Stimulated activated CD8-positive, alpha-beta memory T cell treated with anti-CD3 and anti-CD28 coated beads, Interleukin-2, amount 100 ng/mL, for 1 hour (primary cell): ENCODE measurements at places on chromosomes 3 and 15.

GRCh38 chr3:165339753-165340152 is 143.6 kb upstream of the SLITRK3 start:
- no peak for DNase-seq

DNA sequence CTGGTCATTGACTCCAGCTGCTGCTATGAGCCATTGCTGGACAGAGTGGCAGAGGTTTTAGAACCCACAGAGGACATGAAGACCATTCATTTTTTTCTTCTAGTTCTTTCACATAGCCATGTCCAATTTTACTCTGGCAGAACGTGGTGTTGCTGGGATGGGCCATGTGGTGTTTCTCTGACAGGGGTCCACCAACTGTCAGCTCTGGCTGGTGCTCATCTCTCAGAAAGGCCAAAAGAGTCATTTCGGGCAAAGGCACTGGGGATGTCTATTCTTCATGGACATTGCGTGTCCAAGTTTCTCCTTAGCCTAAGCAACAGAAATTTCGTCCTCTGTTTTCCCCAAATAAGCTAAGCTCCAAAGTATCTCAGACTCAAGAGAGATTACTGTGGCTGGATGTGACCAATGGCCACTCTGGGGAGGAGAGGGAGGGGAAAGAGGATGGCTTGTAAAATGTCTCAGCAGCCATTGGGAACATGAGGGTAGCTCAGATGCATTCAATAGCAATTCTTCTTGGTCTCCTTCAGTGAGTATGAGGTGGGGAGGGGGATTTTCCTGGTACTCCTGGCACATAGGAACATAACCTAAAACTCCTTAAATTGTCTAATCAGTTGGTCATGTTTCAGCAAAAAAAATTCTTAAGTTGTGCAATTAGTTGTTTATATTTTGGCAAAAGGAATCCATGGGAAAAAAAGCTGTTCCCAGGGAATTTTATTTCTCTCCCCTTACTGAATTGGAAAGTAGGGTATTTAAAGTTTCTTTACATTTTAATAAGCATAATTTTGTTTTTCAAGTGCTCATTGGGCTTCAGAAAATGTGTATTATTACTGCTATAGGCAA is 131.6 kb upstream of the MITF start:
- no peak for DNase-seq

GRCh38 chr15:66514586-66514985 is 9.5 kb downstream of the ZWILCH start:
- no peak for DNase-seq

DNA sequence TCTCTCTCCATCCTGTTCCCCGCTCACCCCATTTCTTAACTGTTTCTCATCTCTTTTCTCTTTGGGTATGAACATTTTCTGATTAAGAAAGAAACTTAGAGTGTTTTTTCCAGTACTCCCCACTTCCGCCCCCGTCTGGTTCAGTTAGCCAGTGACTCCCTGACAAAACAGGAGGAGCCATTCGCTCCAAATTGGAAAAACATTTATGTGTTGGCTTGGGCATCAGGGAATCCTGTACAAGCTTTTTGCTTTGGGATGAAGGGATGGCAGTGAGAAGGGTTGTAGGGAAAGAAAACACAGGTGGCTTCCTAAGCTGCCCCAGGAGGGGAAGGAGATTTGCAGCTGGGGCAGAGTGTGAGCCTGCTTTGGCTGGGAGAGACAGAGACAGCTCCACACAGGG is 47.0 kb downstream of the BOC start:
- no peak for DNase-seq

DNA sequence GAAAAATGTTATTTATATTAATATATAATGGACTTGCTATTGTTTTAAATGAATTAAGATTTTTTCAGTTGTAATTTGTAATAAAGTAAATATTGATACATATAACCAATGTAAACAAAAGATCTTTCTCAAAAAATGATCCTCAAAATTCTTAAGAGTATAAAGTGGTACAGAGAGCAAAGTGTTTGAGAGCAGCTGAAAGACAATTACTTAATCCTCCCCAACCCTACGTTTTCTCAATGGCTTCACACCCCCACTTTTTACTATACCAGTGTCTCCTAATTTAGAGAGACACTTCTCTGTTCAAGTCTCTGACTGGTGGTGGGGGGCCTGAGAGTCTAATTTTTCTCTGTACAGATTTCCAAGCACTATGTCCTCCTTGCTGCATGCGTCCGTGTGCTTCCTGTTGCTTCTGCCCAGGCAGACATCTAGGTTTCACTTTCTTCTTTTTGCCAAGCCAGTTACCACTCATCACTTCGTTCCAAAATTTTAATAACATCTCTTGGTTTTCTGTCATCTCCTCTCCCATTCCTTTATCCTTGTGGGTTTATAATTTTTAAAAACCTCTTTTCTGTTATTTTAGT is 276.3 kb upstream of the DNAJC19 start:
- no peak for DNase-seq

GRCh38 chr15:96462768-96463750 is 132.6 kb downstream of the NR2F2 start:
- DNase-seq = no peak

DNA sequence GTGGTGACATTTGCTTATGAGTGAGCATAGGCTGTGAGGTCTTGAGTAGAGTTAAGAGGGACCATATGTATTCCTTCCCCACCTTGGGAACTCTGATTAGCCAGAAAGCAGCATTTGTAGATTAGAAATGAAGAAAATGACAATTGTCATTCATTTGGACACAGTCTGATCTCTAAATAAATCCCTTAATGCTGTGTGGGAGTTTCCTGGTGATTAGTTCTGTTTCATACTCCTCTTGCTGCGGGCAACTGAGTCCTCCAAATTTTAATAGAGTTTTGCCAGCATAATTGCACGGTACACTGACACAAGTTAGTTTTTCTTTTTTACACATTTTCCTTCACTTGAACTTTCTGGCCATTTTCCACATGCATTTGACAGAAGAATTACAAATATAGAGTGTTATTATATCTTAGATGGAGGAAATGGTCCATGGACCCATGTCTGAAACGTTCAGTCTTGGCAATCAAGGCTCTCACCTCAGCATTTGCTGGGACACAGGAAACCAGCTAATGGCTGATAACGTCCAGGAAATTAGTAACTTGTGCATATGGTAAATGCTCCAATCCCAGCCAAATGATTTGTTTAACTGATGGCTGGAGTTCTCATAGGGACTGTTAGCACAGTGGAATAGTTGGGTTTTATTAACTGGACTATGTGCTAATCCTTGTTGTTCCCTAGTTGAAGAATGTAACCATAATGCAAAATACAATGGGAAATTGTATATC is 321.2 kb downstream of the RBMS3 start:
- no peak for DNase-seq

DNA sequence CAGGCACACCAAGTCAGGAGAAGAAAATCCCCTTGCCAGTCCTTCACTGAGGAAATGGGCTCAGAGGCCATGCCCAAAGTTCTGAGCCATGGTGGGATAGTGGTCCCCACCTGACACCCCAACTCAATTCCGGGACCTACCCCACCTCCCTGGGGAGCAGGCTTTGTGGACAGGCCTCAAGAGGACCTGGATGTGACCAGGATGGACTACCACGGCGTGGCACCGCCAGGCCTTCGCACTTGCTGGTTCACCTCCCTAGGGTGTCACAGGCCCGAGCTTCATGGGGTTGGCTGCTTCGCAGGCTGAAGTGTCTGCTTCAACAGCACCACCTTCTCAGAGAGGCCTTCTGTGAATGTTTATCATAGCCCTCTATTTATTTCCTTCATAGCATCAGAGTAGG is 31.7 kb downstream of the POC1A start:
- no peak for DNase-seq

DNA sequence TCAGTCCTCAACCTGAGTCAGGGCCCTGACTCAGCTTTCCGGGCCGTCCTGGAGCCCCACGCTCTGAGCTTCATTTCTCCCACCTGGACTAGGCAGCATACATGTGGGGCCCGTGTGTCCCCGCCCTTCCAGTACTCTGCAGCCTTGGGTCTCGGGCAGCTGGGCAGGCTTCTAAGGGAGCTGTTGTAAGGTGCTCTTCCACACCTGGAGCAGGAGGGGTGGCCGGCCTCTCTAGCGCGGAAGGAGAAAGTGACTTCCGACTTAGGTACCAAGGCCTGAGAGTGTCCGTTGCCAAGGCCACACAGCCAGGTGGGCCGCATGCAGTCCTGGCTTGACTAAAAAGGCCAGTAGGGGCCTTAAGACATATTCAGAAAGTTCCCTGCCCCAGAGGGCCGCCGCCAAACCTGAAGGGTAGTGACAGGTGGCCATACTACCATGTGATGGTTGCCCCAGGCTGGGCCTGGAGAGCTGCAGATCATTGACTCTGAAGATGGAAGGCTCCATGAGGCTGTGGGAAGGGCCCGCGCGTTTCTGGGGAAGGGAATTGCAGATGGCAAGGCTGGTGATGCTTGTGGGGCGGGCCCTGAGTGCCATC is 9.4 kb upstream of the SEMA3B start:
- no peak for DNase-seq

- DNase-seq = no peak
These were observed 61.0 kb downstream of the OTOL1 start for GRCh38 chr3:161557445-161558150.
